GM13977 (cell line): ENCODE measurements at places on chromosomes 3 and 15.

DNA sequence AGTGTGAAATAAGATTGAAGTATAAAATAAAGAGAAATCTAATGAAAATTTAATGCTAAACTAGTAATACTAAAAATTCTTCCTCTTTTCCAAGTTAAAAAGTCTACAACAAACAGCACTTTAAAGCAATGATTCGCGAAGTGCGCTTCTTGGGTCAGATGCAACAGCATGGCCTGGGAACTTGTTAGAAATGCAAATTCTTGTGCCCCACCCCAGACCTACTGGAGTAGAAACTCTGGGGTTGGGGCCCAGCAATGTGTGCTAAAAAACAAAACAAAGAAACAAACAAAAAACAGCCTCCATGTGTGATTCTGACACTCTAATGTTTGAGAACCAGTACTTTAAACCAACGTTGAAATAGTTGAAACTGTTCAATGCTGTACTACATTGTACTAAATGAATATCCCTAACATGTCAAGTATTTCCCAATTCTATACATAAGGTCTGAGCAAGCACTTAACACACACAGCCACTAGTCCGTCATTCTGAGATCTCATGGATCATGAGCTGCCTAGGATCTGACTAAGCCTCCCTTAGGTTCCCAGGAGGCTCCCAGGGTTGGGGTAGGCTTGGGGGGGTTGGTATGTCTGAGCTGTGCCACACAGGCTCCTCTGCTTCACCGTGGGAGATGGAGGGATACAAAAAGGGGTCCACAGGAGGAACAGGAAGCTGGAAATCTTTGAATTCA is 6.1 kb downstream of the RASGRP1 start:
- no peak for DNase-seq

GRCh38 chr3:154013736-154014135 is 107.5 kb upstream of the ARHGEF26 start:
- no peak for DNase-seq

DNA sequence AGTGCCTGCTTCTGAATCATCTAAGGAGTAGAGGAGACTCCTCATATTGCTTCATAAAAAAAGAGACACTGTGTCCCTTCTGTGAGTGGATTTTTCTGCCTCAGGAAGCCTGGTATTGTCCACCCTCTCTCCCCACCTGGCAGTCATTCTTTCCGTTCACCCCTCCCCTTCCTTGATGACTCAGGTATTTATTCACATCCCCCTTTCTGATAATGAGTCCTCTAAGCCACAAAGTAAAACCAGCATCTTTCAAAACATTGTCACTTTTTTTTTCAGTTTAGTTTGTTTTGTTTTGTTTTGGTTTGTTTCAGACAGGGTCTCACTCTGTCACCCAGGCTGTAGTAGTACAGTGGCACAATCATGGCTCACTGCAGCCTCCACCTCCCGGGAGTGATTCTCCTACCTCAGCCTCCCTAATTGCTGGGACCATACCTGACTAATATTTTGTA is 65.2 kb upstream of the UBE2E1 start:
- peak; percentile 61 for DNase-seq

DNA sequence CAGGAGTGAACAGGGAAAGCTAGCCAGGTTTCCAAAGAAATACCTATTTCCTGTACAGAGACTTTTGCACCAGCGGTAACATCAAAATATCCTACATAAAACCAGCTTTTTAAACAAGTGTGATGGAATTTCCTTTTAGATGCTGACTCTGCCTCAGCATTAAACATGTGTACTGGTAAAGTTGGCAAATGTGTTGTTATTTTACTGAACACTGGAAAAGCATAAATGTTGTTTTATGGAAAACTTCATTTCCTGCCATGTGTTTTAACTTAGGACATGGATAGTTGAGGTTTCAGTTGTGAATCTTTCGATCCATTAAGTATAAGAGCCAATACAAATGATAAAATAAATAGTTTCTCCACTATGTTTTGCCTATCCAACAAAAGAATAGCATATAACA is 15.7 kb downstream of the OXNAD1 start:
- no peak for DNase-seq

DNA sequence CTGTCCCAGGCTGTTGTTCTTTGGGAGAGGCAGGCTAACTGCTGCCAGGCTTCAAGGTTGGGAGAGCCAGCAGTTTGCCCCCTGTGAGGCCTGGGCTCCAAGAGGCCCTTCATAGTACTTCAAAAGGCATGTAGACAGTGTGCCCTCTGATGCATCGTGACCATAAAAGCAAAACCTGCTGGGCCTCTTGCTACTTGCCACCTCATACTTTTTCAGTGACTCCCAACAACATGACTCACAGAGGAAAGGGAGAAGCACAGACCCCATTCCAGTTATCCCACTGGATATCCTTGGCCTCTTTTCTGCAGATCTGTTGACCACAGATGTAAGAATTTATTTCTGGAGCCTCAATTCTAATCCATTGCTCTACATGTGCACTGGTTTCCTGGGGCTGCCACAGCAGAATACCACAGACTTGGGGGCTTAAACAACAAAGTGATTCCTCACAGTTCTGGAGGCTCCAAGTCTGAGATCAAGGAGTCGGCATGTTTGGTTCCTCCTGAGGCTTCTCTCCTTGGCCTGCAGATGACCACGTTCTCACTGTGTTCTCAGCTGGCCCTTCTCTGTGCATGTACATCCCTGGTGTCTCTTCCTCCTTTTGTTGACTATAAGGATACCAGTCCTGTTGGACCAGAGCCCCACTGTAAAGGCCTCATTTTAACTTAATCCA is 8.9 kb upstream of the NSMCE3 start:
- no peak for DNase-seq

DNA sequence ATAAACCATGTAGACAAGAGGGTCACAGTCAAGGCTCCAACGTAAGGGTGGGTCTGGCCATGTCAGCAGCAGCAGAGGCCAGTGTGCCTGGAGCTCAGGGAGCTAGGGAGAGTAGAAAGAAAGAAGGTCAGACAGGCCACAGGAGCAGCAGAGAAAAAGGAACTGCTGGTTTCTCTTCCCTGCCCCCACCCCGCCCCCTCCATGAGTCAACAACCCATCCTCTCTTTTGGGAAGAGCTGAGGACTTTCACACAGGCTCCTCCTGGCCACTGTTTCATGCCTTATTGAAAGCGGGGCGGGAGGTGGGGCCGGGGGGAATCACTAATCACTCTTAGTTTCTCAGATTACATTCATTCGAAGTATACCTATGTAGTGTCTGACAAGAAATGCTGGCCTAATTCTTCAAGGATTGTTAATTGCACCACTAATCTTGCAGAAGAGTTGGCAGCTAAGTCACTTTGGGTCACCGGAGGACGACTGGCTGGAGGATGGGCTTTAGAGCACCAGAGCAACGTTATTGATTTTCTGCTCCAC is 9.1 kb upstream of the SCG3 start:
- DNase-seq = no peak

DNA sequence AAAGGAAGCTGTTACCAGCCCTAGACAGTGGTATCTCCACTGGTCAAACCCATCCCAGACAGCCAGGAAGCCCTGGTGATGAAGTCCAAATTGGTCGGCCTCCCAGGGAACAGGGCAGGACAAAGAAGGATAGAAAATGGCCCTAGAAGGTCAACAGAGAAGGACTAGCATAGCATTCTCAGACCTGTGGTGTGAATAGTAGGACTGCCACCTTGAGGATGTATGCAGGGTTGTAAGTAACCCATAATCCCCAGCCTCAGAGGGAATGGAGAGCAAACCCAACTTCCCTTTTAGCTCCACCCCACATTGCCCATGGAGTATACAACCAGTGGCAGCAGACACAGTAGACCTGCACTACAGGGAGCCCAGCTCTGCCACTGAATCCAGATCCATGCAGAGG is 68.6 kb upstream of the EIF1B start:
- no peak for DNase-seq

- DNase-seq = no peak
Observed at GRCh38 chr3:132784502-132785025, 62.4 kb upstream of the NPHP3 start.

DNA sequence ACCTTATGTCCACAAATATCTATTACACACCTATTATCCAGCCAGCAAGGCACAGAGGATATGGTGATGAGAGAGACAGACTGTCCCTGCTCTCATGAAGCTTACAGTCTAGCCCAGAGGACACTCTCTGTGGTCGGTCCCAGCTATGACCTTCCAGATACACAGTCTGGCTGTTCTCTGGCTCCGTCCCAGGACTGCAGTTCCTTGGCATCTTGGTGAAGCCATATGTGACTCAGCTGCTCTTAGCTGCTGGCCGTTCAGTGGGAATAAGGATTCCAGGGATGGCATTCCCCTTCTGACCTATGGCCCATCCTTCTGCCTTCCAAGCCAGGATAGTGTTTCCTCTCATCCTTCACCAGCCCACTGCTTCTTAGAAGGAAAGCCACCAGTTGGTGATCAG is 30.8 kb downstream of the MEX3B start:
- DNase-seq = no peak

DNA sequence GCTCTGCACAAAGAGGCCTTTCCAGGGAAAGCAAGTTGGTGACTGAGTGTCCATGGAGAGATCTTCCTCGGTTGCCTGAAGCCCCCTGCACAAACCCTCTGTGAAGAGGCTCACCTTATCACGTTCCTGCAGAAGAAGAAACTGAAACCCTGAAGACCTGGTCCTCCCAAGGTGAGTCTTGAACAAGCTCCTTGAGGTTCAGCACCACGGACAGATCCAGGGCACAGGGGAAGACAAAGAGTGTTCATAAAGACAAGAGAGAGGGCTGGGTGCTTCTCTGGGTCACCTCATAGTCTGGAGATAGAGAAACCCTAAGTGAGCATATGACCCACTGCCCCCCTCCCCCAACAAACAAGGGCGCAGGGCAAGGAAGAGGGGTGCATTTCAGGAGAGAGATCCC is 21.7 kb upstream of the TBC1D21 start:
- DNase-seq = peak; percentile 53

GRCh38 chr3:117443014-117443413 is 733.4 kb downstream of the TUSC7 start:
- DNase-seq = no peak

GRCh38 chr15:89442671-89443307 is 53.6 kb downstream of the RHCG start:
- DNase-seq = peak; percentile 83

GRCh38 chr3:80767604-80768003 is 993.8 kb downstream of the GBE1 start:
- DNase-seq = no peak

DNA sequence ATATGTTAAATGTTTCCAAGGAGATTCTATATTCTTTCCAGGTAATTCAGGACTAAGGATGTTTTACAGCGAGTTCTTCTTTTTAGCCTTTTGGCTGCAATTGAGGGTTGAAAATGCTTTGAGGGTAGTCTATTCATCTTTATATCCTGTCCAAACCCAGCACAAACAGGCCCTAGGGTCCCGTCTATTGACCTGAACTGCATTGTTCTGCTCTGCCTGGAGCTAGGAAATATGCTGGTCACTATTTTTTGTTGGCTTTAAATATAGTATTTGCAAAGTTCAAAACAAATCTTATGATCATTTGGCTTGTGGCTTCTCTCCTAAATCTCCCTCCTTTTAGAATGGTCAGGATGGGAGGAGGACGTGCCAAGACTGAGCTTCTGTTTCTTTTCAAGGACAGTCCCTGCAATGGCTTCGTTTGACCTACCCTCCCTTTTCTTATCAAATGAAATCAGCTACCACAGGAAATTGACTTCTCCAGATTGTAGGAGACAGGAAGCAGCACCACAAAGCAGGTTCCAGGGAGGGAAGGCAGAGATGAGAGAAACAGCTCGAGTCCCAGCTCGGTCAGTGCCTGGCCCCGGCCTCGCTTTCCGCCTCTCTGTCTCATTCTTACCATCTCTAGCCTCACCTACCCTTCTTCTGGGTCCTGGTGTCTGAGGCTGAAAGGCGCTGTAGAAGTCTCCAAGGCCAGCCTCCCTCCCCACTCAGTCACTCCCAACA is 27.6 kb upstream of the NRROS start:
- DNase-seq = no peak

GRCh38 chr15:77838595-77838994 is 205.9 kb upstream of the LINGO1 start:
- DNase-seq = no peak

GRCh38 chr3:181696626-181697230 is 15.0 kb upstream of the SOX2 start:
- DNase-seq = no peak

GRCh38 chr3:70927239-70927638 is 614.8 kb upstream of the MDFIC2 start:
- DNase-seq = no peak

GRCh38 chr15:31080591-31081014 is 20.9 kb downstream of the TRPM1 start:
- DNase-seq = peak; percentile 55

DNA sequence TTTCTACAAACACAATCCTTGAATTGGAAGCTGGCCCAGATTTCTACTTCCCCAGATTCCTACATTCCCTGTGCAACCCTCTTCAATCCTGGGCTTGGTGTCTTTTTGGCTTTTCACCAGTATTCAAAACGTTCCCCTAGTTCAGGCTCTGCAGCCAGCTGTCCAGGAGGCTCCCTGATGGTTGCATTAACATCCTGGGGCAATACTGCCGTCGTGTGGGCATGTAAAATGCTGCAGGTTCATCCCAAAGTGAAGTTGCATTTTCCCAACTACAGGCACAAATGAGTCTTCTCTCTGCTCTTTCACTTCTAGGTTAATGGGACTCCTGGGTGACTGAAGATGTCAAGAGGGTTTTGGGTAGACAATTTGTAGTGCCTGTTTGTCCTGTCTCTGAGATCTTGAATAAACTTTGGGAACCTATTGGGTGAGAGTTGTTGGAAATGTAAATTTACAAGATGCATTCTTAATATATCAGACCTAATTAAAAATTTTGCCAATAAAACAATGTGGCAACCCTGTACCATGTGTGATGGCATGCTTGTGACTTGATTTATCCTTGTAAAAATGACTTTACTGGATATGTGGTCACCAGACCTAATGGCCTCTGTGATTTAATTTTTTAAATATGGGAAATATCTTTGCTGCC is 28.6 kb downstream of the SOX14 start:
- peak; percentile 15 for DNase-seq

DNA sequence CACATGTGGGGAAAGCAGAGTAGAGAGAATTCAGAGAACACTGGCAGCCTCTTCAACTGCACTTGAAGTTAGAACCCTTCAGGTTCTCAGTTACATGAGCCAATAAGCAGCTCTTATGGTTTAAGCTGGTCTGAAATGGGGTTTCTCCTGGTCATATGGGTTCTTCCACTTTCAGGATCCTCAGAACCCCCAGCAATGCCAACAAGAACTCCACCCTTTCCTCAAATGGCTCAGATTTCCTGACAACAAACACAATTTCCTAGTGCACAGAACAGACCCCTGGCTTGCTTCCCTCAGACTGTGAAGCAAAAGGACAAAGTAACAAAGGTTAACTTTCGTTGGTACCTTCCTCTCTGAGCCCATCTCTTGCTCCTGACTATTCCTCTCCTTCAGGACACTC is 23.9 kb upstream of the FRMD4B start:
- no peak for DNase-seq
